AG09309 (cell line): ENCODE measurements at places on chromosomes 7 and 10.

GRCh38 chr7:94264756-94265155 is 129.9 kb upstream of the COL1A2 start:
- DNase-seq = no peak

DNA sequence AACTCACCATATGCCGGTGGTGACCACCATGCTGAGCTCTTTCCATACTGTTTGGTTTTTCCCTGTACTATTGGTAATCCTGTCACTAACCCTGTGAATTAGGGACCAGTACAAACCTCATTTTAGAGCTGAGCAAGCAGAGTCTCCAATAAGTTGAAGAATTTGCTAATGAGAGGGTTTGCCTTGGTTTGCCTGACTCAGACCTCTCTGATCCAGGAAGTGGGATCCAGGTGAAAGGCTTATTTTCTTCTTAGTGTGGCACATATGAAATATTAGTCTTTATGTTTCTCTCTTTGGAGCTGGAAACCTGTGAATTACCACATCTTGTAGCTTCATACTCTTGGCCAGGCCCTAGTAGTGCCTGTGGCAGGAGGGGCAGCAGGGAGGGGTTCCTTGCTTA is 114.1 kb upstream of the IGFBP3 start:
- DNase-seq = no peak

GRCh38 chr7:27478084-27478483 is 184.6 kb downstream of the HIBADH start:
- DNase-seq = no peak

DNA sequence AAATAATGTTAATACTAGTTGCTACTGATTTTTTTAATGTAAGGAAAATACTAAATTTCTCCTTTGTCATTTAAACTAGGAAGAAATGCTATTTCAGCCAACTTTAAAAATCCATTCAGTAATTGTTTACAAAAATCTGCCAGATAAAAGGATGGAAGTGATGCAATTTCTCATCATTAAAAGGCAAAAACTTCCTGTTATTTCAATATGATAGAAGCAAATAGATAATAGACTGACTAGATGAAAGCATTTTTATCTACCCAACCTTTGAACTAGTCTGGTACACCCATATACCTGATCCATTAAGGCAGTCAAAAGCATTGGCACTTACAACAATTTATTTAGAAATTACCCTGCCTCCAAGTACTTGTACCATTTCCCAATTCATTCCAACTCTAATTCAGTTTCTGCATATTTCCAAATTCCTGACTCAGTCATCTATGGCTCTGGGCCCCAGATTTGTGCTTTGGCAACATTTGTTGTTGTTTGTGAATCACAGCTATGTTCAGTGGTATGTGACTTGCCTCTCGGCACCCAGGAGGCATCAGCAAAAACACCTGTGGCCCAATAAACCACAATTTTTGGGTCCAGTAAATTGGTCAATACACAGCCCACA is 482.6 kb upstream of the SEMA3A start:
- DNase-seq = peak; percentile 13

DNA sequence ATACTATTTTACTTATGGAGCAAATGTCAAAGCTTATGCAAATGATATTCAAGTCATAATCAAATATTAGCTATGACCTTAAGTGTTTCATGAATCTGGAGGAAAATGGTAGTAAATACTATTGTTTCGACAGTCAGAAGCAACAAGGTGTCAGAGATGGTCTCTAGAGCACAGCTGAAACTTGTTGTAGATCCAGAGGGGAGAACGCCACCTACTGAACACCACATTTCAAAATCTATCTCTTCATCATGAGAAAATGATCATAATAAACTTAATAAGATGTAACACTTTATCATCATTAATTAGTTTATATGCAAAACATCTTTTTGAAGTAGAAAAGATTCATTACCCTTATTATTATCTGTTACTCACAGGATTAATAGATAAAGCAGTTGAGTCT is 418.7 kb downstream of the GATA3 start:
- peak; percentile 10 for DNase-seq

GRCh38 chr10:82464191-82464818 is 589.3 kb downstream of the NRG3 start:
- no peak for DNase-seq

- no peak for DNase-seq
These were observed 9.0 kb downstream of the SKIDA1 start for GRCh38 chr10:21516242-21517131.

DNA sequence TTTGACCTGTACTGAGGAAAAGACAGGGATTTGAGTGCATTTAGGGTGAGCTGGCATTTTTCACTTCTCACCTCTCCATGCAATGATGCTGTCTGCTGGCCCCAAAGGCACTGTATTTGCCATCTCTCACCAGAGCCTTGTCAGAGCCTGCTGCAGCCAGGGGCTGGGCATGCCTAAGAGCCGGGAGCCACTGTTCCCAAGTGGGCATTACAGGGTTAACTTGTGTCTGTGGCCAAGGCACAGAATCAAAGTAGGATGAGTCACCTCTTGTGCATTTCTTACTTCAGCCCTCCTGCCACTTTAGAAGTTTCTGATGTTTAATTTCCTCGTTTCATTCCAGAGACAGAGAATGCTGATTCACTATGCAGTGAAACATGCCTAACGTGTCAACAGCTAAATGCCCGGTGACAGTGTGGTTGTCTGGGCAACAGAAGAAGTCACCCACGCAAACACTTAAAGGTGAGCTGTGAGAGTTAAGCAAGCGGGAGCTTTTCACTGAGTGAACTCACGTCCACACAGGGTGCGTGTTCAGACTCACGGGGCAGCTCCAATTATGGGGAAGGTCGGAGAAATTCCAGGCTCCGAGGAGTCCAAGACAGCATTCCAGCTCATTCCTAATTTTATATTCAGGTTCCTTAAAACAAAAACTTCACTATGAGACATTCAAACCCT is 57.1 kb upstream of the IGFBP3 start:
- DNase-seq = peak; percentile 96

- no peak for DNase-seq
These were observed 81.4 kb downstream of the LRRC4 start for GRCh38 chr7:127949769-127950222.

DNA sequence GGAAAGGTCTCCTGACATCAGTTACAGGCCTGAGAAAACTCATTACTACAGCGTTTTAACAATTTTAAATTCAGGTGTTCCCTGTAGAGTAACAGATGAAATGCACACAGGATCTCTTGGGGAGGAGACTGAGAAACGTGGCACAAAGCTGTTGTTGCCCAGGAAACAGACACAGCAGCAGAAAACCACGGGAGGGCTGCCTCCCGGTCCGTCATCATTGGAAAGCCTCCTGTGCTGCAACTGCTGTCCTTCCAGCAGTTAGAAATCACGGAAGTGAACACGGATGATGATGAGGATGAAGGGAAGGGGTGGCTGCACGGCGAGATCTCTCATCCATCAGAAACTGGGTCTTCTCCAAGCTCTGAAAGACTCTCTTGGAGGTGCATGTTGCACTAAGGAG is 94.6 kb upstream of the RNF32 start:
- no peak for DNase-seq

DNA sequence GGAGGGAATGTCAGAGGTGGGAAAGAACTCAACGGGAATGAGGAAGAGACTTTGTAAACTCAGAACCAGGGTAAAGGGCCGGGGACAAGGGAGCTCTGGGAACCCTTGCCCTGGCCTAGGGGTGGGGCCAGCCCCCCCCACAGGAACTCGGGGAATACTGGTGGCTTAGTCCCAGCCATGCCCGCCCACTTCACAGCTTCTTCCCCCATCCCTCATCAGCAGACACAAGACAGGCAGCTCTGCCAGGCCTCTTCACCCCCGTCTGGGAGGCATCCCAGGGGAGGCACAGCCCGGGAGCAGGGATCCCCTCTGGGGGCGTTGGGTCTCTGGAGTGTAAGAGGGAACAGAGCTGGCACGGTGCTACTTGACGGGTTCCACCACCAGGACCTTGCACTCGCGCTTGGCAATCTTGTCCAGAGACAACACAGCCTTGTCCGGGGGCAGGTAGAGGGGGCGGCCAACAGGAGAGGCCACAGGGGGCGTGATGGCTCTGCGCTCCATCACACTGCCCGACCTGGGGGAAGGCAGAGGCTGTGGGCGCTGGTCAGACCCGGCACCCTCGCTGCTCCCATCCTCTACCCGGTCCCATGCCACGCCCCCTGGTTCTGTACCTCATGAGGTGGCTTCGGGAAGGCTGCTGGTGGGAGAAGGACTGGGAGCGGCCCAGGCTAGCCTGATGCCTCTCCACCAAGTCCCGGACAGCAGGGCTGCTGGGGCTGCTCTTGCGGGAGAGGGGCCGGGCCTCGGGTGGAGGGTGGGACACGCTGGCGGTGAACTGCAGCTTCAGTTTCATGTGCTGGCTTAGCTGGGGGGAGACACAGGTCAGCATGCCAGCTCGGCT is 3.7 kb downstream of the TRAPPC14 start:
- DNase-seq = no peak

DNA sequence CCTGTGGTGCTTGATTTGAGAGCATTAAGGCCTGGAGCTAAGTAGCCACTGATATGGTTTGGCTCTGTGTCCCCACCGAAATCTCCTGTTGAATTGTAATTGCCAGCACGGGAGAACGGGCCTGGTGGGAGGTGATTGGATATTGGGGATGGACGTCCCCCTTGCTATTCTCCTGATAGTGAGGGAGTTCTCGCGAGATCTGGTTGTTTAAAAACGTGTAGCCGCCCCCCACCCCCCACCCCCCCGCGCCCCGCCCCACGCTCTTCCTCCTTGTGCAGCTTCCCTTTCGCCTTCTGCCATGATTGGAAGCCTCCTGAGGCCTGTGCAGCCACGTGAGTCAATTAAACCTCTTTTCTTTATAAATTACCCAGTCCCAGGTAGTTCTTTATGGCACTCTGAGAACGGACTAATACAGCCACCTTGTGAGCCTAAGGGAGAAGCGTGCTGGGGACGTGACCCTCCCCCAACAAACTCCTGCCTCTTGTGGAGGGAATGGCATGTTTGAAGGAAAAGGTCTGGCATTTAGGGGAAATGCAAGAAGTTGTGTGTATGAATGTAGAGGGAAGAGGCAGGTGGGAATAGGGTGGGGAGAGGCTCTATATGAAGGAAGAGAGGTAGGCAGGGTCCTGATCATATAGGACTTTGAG is 118.0 kb upstream of the KMT2C start:
- no peak for DNase-seq

GRCh38 chr7:75531359-75531821 is 39.3 kb downstream of the SPDYE5 start:
- DNase-seq = no peak

DNA sequence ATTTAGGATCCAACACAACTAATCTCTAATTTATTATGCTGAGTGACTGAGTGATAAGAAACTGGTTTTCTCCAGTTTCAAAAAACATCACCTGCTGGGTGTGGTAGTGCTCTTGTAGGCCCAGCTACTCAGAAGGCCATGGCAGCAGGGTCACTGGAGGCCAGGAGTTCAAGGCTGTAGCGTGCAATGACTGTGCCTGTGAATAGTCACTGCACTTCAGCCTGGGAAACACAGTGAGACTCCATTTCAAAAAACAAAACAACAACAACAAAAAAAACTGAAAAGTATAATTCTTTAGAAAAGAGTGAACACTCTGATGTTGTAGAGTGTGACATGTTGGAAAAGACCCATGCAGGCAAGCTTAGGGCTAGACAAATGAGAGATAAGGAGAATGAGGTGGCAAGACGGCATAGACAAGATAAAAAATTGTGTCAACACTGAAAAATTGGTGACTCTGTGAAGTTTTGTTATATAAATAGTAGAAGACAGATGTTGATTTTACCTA is 150.1 kb upstream of the GPR22 start:
- no peak for DNase-seq

GRCh38 chr10:9535744-9536143 is 1481.3 kb downstream of the GATA3 start:
- DNase-seq = no peak

DNA sequence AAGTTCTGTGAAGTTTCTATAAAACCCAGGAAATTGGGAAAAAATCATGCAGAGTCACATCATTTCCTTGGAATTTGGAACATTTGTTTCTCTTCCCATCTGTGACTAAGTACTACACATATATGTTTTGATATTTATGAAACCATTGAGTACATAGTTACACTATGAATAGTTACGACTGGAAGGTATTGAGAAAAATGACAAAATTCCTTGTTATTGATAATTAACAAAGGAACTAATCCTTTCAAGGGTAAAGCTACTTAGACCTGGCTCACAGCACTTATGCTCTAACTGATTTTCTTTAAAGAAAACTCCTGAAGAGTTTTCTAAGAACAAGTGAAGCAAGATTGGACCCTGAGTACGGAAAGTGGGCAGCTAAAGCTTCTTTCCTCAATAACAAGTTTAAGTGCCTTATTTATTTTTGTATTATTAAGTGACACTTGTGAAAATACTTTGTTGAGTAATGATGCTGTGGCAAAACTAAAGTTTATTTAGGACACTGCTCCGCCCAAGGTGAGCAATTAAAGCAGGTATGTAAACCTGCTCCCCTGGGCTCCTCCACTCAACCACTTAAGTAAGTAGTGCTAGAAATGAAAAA is 12.0 kb upstream of the GLCCI1 start:
- peak; percentile 40 for DNase-seq

GRCh38 chr10:114172216-114172615 is 1.8 kb downstream of the CCDC186 start:
- DNase-seq = no peak

GRCh38 chr7:28908775-28909174 is 49.4 kb downstream of the TRIL start:
- DNase-seq = no peak

DNA sequence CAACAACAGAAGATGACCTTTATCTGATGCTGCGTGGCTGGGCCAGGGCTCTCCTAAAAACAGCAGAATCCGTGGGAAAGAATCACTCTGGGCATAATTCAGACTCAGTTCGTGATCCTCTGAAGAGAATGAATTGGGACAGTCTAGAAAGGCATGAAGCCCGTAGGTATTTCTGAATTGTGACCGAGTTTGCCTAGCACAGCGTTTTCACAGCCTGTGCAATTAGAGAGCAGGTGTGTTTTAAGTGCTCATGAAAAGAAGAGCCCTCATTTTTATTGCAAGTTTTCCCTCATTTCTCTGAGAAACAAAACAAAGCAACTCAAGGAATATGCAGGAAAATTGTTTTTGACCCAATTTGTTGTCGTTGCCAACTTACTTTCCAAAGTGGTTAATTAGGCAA is 366.2 kb downstream of the WDR11 start:
- DNase-seq = no peak

DNA sequence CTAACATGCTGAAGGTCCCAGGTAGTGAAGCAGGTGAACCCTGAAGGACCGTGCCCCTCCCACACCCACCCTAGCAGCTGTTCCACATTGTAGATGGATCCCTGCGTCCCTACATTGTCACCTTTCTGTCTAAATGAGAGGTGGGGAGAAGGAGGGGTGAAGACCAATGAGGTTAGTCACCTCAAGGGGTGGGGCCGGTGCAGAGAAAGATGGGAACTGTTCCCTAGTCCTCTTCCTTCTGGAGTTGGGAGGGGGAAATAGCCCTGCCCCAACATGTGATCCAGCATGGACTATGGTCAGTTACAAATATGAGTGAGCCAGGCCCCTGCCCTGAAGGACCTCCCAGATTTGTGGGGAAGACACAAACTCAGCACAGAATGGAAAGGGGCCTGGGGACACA is 124.5 kb downstream of the LHPP start:
- DNase-seq = no peak

GRCh38 chr10:70510904-70511303 is 32.3 kb downstream of the PALD1 start:
- DNase-seq = no peak
